Neuronal stem cell (in vitro differentiated cells): ENCODE measurements at places on chromosomes 12 and 14.

DNA sequence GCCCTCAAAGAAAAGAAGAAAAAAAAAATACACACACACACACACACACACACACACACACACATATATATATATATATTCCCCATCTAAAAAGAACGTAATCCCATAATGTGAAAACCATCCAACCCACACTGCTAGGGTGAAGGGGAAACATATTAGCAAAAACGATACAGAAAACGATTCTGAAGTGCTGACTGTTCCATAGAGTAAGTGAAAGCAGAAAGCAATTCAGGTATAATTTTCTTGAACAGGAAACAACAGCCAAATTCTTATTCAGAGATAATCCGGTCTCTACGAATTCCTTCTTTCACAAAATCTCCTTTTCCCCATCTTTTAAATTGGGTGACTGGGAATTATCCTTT is 393.5 kb downstream of the NOVA1 start:
- no peak for DNase-seq

- no peak for DNase-seq
These were observed 374.7 kb downstream of the DIO2 start for GRCh38 chr14:79836577-79836976.

DNA sequence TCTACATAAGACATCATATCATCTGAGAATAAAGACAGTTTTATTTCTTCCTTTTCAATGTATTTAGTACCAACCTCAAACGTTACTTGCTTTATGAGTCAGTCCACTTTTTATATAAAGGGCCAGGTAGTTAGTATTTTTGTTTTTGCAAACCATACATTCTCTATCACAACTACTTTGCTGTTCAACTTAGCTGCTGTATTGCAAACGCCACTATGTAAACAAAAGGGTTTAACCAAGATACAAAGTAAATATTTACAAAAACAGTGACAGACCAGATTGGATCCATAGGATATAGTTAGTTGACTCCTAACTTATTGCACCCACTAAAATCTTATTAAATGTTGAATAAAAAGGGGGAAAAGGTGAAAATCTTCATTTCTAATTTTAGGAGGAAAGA is 87.7 kb upstream of the FOXG1 start:
- no peak for DNase-seq

DNA sequence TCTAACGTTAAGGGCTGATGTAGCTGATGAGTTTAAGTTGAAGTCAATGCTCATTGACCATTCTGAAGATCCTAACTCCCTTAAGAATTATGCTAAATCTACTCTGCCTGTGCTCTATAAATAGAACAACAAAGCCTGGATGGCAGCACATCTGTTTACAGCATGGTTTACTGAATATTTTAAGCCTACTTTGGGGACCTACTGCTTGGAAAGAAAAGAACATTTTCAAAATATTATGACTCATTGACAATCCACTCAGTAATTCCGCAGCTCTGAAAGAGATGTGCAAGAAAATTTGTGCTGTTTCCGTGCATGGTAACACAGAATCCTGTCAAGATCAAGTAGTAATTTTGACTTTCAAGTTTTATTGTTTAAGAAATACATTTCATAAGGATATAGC is 35.0 kb upstream of the NAV3 start:
- DNase-seq: no peak

DNA sequence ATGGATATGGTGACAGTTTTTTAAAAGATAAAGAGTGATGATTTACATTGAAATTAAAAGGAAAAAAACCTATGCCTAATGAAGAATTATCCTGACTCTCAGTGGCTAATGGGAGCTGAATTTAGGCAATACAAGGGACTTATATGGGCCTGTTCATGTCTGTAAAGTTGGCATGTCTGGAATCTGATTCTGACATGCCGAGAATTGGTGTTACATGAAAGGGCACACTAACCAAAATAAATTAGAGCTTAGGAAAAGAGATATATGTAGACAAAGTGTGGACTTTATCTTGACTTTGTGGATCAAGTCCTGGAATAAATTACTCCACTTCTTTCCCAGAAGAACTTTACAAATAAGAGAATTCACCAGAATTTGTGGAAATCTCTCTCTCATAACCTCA is 1.1 kb downstream of the TDG start:
- no peak for DNase-seq

GRCh38 chr14:104143521-104144452 is 5.4 kb downstream of the KIF26A start:
- DNase-seq: no peak

DNA sequence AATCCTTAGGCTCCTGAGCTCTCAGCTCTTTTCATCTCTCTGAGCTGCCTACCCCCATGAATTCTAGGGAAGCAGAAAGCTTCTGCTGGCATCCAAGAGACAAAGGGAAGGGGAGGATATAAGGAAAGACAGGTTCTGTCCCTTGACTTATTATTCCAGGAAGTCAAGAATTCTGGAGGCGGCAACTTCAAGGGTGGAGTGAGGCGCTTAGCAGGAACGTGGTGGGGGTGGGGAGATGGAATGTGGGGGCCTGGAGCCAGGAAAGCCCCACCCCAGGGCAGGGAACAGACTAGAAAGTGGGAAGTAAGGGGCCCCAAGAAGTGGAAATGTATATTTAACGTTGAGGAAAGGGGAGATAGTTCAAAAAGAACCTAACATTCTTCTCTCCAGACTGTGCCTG is 1.4 kb downstream of the CALCOCO1 start:
- DNase-seq: no peak

- no peak for DNase-seq
These were observed 26.9 kb downstream of the IQSEC3 start for GRCh38 chr12:93266-94005.

DNA sequence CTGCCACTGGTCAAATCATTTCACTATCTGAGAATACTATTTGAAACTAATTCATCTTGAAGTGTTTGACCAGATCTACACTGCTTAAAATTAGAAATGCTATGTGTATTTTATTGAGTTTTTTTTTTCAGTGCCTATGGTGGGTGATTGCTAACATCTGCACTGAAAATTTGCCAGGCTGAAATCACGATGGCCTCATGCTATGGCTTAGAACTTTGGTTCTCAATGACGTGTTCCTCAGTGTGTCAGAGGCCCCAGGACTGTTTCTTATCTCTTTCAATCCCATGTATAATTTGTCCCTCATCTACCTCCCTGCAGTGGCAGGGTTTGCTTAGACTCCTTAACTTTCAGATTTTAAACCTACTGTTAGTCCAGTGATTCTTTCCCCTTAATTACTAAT is 36.2 kb upstream of the NKX2-8 start:
- DNase-seq: no peak

DNA sequence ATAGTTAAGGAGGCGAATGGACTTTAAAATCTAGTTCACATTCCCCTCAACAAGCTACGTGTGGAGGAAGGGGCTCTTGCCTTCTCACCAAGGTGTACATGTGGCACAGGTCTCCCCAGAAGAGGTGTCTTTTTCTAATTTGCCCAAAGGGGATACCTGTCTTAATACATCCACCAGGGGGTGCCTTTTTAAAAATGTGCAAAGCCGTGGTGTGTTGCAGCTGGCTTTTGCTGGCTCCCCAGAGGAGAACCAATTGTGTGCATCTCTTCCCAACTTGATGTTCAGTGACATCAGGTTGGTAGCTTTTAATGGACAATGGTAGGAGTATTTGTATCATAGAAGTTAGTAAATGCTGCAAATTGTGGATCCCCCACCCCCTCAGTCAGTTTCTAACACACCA is 33.8 kb downstream of the CREBL2 start:
- DNase-seq: no peak

GRCh38 chr12:116194935-116195431 is 82.5 kb downstream of the MED13L start:
- DNase-seq: no peak

DNA sequence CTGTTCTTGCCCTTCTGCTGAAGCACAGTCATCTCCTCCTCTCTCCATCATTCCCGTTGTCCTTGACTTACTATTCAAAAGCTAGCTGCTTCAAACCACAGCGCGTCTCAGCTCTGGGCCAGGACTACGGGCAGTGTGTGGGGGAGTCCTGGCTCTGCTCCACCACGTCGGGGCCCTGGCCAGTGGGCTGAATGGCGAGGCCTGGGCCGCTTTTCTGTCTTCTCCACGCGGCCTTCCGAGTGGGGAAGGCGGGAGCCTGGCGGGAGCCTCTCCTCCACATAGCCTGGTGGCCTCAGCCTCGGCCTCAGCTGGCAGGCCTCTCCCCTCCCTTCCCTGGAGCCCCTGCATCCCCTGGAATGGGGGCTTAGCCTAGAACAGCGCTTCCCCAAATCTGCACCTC is 16.5 kb downstream of the ANKRD9 start:
- DNase-seq: no peak
